Activated T-cell treated with anti-CD3 and anti-CD28 coated beads, Interleukin-2, amount 50 U/mL, for 48 hours (primary cell): ENCODE measurements at places on chromosomes 1 and 21.

DNA sequence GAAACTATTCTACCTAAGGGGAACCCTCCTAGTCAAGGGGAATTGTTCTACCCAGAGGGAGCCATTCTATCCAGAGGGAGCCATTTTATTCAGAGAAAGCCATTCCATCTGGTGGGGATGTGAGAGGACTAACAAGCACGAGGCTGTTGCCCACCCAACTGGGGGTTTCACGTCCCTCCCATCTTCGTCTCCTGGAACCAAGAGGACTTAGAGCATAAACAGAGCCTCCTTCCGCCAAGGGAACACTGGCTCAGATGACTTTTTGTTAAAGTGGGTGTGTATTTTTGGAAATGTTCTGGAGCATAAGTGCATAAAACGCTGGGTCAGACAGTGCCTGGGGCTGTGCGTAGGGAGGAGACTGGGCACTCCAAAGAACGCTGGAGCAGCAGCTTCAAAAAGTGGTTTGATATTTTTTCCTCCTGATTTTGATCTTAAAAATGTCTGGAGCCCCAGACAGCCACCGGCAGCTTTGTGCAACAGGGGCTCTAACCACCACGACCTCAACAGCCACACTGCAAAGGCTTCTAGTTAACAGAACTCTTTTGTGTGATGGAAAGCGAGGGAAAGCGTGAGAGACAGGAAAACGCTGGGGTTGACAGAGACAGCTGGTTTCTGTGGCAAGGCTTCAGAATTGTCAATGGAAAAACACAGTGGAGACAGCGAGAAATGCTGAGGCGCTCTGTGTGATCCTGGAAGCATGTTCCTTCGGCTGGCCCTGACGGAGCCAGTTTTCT lies 363.6 kb upstream of the CAMK1G start:
- DNase-seq = no peak

GRCh38 chr1:41508290-41508689 lies 23.8 kb upstream of the EDN2 start:
- DNase-seq = no peak

DNA sequence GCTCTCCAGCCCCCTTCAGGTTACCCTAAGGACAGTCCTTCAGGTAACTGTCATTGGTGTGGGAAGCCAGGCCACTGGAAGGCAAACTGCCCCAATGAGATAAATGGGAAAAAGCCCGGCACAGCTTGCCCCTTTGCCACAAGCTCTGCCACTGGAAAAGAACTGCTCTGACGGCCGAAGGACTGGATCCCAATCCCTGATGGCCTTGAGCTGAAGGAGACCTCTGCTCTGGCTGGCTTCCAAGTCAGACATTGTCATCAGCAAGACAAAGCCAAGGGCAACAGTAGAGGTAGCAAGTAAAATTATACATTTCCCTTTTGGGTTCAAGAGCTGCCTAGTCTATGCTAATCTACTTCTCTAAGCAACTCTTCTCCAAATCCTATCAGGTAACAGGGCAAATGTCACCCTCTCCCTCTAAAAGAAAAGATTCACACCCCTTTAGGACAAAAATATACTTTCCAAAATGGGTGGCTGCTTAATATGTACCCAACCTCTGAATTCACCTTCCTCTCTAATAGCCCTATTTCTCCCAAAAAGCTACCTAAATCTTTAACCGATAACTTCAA lies 145.8 kb downstream of the ADSS2 start:
- no peak for DNase-seq

DNA sequence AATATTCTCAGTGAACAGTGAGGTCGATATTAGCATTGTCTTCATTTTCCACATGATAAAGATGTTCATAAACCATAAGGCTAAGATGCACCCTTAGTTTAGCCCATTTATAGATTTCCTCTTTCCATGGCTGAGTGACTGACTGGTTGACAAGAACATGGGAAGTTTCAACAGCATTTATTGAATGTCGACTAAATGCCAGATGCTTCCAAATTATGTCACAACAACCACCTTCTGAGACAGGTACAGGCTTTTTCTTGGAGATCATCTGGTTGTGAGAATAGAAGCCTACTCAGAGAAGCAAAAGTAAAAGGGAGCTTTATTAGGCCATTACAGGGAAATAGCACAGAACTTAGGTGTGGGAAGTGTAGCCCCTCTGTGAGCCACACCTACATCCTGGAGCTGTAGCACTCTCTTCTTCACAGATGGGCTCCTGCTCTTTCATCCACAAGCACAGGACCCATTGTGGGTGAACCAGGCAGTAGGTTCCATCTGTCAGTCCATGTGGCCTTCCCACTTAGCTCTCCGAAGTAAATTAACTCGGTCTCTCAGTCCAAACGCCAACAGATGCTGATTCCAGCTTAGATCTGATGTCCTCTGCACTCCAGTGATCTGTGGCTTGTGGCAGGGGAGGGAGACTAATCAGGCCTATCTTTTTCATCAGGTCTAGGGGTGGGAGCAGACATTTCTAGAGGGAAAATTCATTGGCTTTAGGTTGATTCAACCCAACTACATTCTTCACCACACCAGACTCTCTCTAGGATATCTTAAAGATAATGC lies 14.3 kb downstream of the ATP2B4 start:
- DNase-seq = no peak

GRCh38 chr1:176774224-176774623 lies 311.2 kb downstream of the PAPPA2 start:
- no peak for DNase-seq
